Foreskin keratinocyte (primary cell): ENCODE measurements at places on chromosomes 16 and 17.

- no peak for DNase-seq
Observed at GRCh38 chr17:45732926-45733505, 51.1 kb upstream of the CRHR1 start.

GRCh38 chr16:66541388-66542355, 8.2 kb downstream of the TK2 start:
- no peak for DNase-seq

DNA sequence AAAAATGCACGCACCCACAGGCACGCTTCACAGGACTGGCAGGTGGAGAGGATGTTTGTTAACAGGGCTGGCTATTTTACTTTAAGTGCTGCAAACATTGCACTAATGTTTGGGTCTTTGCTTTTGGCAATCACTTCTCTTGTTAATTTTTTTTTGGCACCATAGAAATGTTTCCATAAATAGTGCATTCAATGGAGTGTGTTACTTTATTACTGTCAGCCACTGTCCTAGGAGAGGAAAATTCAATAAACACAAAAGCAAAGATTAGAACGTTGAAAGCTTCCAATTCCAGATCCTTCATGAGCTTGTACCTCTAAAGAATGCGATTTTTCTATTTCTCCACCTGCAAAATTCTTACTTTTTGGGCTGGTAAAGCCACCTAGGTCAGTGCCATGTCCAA, 743.5 kb downstream of the WWOX start:
- no peak for DNase-seq

DNA sequence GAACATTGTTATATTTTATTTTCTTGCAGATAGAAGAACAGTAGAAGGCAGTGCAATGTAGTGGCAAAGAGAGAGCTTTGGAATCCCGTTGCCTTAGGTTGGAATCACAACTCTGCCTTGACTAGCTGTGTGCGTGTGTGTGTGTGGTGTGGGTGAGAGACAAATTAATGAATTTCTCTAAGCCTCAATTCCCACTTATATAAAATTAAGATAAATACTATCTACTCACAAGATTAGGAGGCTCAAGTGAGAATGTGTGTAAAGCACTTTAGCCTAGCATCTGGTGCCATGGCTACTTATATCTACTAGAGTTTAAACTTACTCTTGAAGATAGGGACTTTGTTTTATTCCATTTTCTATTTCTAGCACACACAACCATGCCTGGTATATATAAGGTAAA, 12.8 kb downstream of the CPD start:
- no peak for DNase-seq

- no peak for DNase-seq
Observed at GRCh38 chr16:3832668-3833067, 47.8 kb downstream of the CREBBP start.

DNA sequence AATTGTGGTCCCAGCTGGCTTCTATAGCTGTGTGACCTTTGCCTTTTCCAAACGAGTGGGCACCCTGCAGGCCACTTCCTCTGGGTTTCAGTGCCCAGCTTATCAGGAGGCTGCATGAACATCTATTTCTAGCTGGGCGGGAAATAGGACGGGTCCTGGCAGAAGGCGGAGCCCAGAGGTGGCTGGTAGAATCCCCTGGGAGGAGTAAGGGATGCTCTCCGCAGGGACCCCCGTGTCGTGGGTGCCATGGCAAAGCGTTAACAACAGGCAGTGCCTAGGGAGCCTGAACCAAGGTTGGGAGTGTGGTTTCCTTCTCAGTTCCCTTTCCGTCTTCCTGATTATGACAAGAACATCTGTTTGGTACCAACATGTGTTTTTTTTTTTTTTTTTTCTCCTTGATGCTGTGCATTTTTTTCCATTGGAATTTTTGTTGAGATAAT, 58.2 kb downstream of the PLCG2 start:
- DNase-seq, result no peak

- DNase-seq, result no peak
Observed at GRCh38 chr17:41614098-41614497, 1.5 kb upstream of the KRT16 start.

- DNase-seq, result no peak
Observed at GRCh38 chr17:8913091-8913490, 45.6 kb upstream of the PIK3R6 start.

DNA sequence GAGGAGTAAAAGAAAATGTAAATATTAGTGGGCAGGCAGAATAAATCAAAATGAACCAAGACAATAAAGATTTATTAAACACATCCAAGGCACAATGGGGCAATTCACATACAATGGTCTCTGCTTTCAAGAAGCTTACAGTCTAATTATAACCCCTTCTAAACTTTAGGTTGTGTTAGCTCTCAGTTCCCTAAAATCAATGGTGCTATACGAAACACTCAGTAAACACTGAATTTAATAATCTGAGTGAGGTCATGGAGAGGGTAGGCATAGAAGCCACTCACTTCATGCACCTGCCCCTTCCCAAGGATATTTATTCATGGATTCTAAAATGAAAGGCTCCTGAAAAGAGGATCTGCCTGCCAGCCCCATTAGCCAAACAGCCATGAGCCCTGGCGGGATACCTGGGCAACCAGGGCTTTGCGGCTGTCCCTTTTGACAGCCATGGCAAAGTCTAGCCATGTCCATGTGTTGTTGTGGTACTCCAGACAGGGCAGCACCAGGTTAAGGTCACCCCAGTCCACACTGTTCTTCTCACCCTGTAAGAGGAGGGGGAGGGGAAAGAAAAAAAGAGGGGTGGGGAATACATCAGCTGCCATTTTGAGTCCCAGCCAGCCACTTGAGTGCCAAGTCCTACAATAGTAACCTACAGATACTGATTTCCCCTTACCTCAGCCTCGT, 1.4 kb upstream of the RSKR start:
- no peak for DNase-seq

GRCh38 chr17:49629447-49629846, 48.5 kb downstream of the SPOP start:
- no peak for DNase-seq

DNA sequence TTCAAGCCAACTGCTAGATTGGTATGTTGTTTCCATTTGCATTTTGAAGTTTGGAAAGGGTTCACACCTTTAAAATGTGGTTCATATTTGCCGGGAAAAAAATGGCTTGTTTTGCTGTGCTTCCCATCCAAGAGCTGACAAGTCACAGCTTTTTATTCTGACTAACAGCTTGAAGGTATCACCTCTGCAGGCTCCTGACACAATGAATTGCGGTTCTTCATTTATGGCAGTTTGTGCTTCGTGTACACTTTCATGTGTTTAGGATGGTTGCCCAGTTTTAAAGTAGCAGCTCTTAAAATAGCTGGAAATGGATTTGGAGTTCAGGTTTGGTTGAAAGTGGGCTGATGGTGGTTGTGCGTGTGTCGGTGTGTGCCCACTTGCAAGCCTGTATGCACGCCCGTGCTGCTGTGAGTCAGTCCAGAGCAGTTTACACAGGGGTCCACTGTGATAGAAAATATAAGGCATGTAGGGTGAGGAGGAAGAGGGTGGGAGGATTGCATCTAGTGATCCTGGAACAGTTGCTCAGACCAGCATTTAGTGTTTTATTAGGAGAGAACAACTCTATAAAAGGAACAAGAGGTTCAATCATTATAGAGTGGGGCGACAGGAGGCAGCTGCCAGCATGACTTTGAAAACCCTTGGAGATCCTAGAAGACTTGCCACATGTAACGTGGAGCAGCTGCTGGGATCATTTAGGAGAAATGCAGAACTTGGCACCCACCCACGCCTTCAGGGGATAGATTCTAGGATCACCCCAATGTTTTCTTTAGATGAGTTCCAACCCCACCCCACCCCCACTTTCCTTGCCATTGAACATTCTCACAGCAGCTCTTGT, 108.0 kb upstream of the TBX2 start:
- DNase-seq, result no peak

- DNase-seq, result no peak
Observed at GRCh38 chr17:66526827-66527226, 224.4 kb downstream of the PRKCA start.

DNA sequence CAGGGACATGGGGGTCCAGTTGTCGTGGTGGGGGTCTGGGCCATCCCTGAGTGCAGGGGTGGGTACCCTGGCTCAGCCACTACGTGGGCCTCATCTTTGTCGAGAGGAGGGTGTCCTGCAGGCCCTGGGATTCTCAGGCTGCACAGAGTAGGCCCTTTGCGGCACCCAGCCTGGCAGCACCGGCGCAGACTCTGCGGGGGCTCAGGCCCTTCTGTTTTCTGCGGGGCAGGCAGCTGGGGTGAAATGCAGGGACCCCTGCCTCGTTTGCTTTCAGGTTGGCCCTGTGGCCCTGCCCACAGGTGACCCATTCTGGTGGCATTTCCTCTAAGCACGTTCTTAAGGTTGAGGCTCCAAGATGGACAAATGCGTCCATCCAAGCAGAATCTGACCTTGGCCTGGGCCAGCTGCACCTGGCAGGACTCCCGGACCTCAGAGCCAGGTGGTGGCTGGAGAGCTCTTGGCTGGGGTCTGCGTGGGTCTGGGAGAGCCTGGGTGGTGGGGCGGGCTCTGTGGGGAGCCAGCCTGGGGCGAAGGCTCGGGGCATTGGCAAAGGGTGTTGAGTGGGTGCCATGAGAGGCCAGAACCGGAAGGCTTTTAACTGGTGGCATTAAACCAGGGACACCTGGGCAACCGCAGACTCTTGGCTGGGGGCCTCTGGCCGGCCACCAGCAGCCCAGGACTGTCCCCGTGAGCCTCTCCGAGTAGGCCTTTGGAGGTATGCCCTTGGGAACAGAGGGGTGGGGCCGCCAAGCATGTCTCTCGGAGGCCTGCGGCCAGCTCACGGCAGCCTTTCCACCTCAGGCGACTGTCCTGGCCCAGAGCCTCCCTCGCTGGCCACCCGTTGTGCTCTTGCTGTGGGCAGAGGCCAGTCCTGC, 16.9 kb downstream of the PRSS27 start:
- DNase-seq, result no peak
